ENCODE measurements at places on chromosomes 4 and X.
A peak's percentile ranks its signal among the peaks of the same experiment; 100 is the strongest.

DNA sequence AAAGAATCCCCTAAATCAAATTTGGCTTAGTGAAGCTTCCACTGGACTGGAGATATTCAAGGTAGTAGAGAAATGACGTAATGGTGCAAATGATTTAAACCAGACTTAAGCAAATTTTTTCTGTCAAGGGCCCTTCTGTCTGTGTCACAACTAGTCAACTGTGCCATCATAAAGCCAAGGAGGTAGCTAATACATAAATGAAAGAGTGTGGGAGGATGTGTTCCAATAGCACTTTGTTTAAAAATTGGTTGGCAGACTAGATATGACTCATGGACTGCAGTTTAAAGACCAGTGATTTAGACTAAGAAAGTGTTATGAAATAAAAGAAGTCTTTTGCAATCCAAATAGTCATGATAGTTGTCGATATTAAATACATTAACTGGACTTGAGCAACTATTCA lies 24.3 kb upstream of the TEX13C start:
- DNase-seq, result no peak

GRCh38 chr4:147103403-147103946 lies 157.8 kb upstream of the TTC29 start:
- DNase-seq, result no peak

DNA sequence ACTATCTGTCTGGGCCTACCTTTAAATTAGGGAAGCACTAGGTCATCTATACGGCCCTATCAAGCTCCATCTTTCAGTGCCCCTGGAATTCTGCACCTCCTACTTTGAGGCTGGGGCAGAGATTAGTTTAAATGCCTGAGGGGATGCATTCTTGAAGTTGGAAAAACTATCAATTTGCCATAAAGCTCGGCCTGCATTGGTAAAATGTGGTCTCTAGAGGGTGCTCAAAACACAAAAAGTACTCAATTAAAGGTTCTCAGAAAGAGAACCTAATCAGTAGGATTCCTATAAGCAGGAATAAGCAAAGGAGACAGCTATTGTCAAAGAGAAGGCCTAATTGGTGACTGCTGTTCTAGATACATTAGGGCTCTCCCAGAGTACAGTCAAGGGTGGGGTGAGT lies 111.7 kb downstream of the AMER1 start:
- no peak for DNase-seq

DNA sequence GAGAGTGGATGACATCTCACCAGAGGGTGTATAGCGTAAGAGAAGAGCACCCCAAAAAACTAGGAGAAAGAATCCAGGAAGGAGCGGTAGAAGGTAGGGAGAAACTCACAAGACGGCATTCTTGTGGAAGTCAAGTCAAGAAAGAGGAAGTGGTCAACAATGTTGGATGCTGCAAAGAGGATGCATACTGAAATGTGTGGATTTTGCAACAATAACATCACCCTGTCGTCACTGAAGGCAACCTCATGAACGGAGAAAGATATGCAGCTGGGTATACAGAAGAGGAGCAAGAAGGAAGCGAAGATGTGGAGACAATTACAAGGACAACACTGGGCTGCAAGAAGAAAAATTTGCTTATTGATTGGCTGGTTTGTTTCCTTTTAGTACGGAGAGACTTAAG lies 11.4 kb upstream of the TAPT1 start:
- no peak for DNase-seq

GRCh38 chr4:168893807-168894206 lies 116.2 kb downstream of the CBR4 start:
- no peak for DNase-seq

DNA sequence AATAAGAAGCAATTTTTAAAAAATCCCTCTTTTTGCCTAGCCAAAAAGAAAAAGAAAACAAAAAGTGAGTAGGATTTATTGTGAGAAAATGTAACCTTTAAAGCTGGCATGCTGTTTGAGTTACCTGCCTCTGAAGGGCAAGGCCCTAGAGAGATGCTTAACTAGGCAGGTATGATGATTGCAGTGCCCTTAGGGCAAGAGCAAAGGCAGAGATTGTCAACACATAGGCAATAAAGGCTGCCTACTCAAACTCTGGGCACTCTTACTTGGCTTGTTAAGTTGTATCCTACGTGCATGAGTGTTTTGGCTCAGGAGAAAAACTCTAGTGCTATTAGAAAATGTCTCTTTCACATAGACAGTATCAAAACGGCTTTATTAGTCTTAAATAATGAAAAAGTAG lies 306.0 kb downstream of the RPA4 start:
- no peak for DNase-seq

- no peak for DNase-seq
These were observed 95.4 kb downstream of the TNIP2 start for GRCh38 chr4:2660596-2661211.

DNA sequence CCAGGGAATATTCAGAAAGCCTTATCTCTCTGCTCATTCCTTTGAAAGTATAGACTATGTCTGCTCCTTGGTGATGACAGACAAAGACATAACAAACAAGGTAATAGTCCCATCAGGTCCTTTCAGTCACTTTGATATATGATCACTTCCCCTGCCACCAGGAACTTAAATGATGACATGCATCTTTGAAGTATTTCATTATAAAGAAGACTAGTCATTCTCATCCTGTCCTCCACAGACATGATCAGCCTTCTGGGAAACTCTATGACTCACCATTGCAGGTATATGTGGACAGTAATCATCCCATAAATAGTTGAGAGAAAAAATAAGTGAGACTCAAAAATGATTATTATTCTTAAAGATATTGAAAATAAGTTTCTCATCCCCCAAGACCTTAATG lies 117.5 kb upstream of the VCX2 start:
- DNase-seq, result no peak

GRCh38 chr4:25951390-25951952 lies 37.5 kb downstream of the SMIM20 start:
- DNase-seq, result no peak

DNA sequence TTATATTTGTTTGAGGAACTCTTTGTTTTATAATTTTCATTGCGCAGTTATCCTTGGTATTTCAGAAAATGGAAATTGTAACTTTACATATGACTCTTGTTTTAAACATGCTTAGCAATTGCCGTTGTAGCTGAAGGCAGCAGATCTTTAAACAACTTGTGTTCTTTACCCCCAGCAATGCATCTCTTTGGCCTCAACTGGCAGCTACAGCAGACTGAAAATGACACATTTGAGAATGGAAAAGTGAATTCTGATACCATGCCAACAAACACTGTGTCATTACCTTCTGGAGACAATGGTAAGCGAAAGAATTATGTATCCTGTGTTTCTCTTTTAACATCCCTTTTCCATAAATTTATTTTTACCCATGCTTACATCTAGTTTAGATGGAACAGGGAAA lies 263.6 kb downstream of the DCTD start:
- DNase-seq, result no peak

DNA sequence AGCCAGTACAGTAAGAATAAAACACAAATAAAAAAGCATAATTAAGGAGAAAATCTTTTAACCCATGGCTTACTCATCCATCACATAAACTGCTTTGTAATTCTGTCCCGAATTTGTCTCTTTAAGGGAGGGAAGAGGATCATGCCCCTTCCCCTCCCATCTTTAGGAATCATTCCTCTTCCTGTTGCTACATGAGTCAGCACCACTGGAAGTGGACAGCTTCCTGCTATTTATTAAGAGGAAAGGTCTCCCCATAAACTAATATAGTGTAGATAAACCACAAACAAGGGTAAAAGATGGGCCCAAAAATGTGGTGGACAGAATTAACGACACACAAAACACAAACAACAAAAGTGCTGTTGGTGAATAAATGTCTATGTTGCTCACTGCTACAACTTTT lies 75.8 kb downstream of the PPP3CA start:
- DNase-seq, result no peak

- DNase-seq, result no peak
These were observed 13.8 kb upstream of the ENOX2 start for GRCh38 chrX:130916636-130917422.

DNA sequence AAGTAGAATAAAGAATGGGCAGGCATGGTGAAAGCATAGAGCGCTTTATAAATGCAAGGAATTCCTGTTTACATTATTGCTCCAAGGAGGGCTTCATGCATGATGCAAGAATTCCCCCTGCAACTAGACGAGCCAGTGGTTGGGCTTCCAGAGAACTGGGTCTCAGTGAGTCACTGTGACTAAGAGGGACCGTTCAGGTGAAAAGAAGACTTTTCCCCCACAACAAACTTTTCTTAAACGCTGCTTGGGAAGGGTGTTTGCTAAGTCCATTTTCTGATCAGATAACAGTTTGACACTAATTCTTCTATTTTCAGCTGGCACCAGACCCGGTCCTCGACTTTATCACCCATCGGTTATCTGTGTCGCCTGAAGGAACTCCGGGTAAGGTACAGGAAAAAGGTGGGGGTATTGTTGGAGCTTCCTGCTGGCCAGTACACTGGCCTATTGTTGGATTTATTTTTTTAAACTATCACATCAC lies 40.1 kb downstream of the LDB2 start:
- no peak for DNase-seq

GRCh38 chr4:150867148-150867547 lies 147.9 kb downstream of the LRBA start:
- DNase-seq, result no peak

DNA sequence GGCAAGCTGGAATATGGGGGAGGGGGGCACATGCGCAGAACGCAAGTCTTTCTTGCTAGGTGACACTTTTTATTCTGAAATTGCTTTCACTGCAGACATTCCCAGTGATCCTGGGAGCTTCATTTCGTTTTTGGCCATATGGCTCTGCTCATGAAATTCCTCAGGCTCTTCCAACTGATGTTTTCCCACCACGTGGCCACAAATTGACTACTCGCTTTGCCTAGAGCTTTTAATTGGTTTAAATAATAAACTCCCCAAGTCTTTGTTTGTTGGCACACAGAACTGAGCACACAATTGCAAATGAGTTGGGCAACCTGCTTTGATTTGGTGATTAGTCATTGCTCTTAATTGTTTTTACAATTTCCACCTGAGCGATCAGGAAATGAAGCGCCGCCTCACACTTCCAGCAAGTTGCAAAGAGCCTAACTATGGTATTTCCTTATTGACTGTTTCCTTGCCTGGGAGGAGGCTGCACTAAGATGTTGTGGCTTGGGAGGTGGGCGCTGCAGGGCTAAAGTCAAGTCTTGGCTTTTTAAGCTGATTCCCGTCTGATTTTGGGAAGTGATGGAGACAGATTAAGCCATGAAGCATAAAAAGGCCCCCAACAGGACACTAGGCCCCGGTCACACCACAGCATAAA lies 282.5 kb downstream of the ZIC3 start:
- DNase-seq, result no peak

- no peak for DNase-seq
These were observed 8.7 kb upstream of the TADA2B start for GRCh38 chr4:7034262-7035081.

DNA sequence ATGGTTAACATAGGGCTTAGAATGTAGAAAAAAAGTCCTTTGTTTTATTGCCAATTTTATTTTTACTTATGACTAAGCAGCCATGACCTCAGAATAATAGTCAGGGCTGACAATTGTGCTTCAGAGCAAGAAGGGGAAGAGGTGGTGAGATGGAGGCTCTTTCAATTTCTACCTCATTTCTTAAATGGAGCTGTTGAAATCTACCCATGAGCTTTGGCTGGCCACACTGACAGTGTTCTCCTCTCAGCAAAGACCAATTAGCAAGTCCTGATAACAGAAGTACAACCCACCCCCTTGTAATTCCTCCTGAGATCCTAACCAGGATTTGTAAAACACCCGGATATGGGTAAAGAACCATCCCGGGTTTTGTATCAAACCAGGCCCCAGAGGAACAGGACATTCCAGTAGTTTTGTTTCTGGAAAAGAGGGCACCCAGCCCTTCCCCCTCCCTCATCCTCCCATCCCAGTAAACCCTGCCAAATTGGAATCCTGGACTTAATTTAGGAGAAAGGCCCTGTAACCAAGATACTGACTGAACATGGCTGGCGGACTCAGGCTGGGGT lies at the start of gene HEPH:
TSS of gene HEPH (plus strand) at position 399 of the 563 bp plus-strand sequence. CDS start 6,324 bp downstream, outside the sequence.
- no peak for DNase-seq

- DNase-seq, result peak; percentile 49
These were observed 547.5 kb downstream of the SMARCA1 start for GRCh38 chrX:128975745-128976144.

- no peak for DNase-seq
These were observed 78.7 kb upstream of the RASGEF1B start for GRCh38 chr4:81550388-81550859.

DNA sequence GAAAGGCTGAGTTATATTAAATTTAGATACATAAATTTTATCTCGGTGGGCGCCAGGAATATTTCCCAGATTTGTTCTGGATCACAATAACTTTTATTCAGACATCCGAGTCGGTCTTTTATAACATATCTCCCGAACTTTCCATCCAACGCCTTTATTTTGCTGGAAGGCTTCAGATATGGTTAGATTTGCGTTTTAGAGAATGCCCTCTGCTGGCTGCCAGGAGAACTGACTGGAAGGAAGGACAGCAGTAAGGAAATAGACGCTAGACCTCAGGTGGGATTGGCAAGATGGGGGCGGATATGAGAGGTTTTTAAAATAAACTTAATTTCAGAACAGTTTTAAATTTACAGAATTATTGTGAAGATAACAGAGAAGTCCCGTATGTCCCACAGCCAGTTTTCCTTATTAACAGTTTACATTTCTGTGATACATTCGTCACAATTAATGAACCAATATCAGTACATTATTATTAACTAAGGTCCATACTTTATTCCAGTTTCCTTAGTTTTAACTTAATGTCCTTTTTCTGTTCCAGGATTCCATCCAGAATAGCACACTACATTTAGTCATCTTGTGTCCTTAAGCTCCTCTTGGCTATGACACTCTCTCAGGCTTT lies 4.6 kb upstream of the KANTR start:
- peak; percentile 64 for DNase-seq

DNA sequence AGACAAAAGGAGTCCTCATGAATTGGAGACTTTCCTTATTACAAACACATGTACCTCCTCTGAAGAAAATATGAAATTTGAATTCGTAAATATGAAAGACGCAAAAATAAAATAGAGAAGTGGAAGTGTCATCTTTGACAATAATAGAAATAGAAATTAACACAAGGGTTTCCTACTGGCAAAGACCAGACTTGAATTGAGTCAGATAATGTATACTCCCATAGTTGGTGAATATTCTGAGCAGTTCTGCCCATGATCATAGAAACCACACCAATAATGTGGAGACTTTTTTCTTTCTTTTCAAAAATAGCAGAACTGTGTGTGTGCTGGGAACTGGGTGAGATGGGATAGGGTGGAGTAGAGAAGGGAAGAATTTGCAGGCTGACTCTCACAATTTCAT lies 277.7 kb upstream of the TET2 start:
- no peak for DNase-seq

DNA sequence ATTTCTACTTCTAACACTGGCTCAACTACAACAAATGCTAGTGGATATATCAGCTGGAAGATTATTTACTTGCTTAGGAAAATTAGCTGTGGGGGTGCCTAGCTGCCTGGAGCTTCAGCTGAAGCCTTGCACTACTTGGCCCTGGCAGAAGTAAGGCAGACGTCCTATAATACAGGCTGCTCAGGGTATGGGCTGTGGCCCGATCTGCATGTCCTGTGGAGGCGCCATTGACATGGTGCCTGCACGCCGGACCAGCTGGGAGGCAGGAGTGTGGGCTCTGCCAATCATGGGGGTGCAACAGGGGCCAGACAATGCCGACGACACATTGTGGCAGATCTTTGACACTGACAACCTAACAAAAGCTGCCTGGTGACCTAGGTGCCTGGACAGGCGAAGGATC lies 31.6 kb upstream of the UCP1 start:
- DNase-seq, result no peak

GRCh38 chr4:128916832-128917231 lies 107.3 kb downstream of the JADE1 start:
- DNase-seq, result no peak

Measured in dorsolateral prefrontal cortex (tissue), 122 donors.